Neural progenitor cell (in vitro differentiated cells): ENCODE measurements at places on chromosomes 16 and 17.

GRCh38 chr17:33373273-33373672 lies 80.2 kb upstream of the ASIC2 start:
- DNase-seq: no peak

DNA sequence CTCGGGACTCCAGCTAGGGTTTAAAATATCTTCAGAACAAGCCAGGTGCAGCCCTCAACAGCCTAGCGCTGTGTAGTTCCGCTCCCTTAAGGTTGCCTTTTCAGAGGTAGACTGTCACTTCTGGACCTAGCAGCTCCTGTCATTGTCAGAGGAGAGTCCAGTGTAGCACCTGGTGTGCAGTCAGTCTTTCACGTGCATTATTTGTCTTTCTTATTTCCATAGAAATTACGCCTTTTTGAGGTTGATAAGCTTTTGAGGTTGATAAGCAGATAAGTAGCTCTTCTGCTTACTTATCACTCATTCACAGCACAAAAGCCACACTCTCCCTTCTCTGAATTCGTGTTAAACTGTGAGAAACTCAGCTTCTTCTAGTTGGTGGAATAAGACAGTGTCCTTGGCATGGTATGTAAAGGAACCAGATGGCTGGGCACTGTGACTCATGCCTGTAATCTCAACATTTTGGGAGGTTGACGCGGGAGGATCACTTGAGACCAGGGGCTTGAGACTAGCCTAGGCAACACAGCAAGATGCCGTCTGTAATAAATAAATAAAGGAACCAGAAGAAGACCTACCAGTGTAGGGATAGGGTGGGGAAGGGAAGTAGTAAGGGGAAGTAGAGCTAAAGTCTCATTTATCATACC lies 10.2 kb downstream of the EEF2K start:
- no peak for DNase-seq

DNA sequence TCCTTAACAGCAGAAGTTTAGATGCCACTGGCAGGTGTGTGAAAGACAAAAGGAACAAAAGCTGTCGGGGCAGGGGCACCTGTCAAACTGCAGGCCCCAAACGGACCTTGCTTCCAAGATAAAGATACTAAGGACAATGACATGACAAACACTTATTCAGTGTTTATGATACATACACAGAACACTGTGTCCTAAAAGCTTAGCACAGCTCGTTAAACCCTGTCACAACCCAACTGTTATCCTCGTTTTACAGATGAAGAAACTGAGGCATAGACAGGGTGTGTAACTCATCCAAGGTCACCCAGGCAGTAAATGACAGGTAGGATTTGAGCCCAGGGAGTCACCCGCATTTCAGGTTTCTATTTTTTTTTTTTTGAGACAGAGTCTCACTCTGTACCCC lies 9.6 kb downstream of the SDK2 start:
- DNase-seq: no peak

GRCh38 chr17:82358465-82359350 lies at the start of gene TEX19:
Gene TEX19 (plus strand): TSS chr17:82359247. CDS start chr17:82362151, 2,904 bp downstream.
- DNase-seq: no peak

GRCh38 chr17:48047113-48047740 lies 932 bp upstream of the NFE2L1 start:
- peak; percentile 49 for DNase-seq

DNA sequence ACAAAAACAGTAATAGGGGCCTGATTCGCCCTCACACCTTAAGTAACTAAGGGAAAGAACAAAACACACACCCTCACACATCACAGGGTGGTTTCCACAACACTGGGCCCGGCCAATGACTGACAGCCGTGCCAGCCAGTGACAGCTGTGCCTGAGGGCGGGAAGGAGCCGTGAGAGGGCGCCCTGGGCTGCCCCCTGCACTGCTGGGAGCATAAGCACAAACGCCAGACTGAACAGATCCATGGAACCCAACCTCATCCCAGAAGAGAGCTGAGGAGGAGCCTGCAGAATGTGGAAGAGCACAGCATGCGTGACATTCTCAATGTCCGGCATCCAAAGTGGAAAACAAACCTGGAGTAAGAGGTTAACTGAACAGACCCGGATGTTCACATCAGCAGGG lies 16.0 kb downstream of the CSNK1D start:
- DNase-seq: peak; percentile 37

DNA sequence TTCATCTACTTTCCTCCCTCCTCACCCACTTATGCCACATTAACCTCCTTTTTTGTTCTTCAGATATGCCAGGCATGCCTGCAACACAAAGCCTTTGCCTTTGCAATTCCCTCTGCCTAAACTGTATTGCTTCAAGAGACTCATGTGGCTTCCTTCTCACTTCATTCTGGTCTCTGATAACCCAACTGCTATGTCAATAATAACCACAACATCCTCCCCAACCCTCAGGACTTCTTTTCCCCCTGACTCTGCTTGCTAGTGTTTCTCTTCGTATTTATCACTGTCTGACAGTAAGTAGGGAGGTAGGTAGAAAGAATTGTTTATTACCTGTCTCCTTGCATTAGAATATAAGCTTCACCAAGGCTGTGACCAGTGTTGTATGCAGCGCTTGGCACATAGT lies 22.4 kb downstream of the RBL2 start:
- no peak for DNase-seq

DNA sequence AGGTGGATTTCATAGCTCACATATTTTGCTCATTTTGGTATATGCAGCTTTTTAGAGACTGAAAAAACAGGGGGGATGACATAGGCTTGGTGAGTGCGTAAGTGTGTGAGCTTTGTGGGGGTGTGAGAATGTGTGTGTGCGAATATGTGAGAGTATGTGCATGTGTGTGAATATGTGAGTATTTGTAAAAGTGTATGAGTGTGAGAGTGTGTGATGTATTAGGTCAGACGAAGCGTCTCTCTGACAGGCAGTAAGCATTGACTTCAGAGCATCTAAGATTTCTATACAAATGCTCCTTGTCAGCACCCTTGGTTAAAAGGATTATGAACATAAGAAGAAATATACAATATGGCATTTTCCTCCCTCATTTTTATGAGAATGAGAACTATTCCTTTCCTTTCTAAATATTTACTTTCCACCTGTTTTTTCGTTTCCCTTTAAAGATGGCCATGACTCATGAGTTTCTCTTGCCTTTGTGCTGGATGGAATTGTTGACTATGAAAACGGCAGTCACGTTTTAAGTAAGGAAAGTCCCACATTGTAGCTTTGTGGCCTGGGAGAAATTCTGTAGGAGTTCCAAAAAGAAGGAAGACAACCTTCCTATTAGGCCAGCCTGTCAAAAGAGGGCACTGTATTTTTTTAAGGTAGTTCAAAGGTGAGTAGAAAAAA lies 276.4 kb downstream of the FOXL1 start:
- no peak for DNase-seq

DNA sequence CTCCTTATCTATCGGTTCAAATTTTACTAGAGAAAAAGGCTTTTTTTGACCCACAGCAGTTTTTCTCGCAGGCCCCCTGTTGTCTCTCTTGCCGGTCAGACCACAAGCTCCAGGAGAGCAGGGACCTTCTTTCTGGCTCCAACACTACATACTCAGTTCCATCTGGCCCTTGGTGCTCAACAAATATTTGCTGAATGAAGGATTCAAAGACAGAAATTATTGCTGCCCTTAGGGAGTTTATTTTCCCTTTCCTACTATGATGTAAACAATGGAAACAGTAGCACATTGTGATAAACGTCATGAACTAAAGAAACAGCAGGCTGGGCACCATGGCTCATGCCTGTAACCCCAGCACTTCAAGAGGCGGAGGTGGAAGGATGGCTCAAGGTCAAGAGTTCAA lies 59.0 kb upstream of the ATP2A3 start:
- DNase-seq: no peak

GRCh38 chr17:42878123-42878880 lies 22.3 kb upstream of the G6PC1 start:
- DNase-seq: peak; percentile 75

GRCh38 chr16:52308051-52308450 lies 238.9 kb downstream of the TOX3 start:
- DNase-seq: no peak

DNA sequence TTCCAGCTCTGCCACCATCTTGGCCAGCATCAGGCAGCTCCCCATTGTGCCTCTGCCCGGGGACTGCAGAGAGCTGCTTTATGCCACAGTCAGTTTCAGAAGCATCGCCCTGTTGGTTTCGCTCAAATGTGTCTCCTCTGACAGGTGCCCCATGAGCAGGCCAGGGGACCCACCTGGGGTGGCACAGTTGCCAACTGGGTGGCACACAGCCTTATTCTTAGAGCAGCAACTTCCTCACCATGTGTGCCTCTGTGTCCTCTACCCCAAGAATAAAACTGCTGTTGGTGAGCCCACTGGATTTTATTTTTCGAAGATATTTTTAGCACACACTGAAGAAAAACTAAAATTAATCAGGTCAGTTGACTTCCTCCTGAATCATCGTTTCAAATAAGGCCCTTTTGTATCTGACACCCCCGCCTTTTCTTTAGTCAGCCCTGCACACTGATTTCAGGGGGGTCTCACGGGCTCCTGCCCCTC lies 44.9 kb upstream of the CACNG5 start:
- DNase-seq: no peak

DNA sequence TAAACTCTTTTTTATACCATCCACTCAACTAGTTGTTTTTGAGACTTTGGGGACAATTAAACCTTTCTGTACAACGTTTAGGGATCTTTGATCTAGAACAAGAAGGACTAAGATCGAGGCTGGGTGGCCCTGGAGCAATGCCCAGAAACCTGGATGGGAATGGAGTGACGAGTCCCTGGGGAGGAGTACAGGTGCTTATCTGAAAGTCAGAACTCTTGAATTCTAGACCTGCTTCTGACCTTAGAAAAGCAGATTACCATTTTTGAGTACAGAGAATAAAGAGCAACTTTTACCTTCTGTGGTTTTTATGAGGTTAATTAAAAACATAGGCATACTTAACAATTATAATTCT lies 17.8 kb downstream of the UBE2Z start:
- DNase-seq: no peak
